ENCODE measurements at places on chromosomes 5 and 9.
A peak's percentile ranks its signal among the peaks of the same experiment; 100 is the strongest.

DNA sequence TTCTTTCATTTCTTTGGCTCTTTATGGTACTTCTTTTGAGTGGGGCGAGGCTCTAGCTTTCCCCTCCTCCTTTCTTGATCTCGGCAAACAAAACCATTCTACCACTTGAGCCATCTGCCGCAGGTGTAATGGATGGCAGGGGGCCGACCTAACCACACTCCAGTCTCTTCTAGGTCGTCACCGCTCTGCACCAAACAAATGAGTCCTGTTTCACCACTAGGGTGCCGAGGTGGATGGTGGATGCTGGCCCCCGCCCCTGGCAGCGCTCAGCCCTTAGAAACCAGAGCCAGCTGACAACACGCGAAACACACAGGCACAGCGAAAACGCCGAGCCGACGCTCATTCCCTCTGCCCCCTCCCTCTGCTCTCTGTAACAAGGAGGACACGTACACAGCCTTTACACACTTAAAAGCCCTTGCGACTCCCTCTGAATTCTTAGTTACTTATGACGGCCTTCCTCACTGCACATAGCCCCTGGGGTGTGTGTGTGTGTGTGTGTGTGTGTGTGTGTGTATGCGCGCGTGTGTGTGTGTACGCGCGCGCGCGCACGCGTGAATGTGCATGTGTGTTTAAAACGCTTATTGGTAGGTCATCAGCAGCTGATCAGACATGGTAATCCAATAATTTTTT, 199.4 kb downstream of the MEF2C start:
- DNase-seq: no peak

DNA sequence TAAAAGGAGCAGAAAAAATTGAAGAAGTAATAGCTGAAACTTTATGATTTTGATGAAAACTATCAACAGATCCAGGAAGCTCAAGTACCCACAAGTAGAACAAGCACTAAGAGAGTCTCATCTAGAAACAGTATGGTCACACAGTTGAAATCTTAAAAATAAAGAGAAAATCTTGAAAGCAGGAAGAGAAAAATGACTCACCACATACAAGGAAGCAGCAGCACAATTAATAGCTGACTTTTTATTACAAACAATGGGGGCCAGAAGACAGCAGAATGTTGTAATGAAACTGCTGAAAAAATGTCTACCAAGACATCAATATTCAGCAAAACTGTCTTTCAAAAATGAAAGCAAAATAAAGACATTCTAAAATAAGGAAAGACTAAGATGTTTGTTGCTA, 1108.3 kb upstream of the DMAC1 start:
- DNase-seq: no peak

DNA sequence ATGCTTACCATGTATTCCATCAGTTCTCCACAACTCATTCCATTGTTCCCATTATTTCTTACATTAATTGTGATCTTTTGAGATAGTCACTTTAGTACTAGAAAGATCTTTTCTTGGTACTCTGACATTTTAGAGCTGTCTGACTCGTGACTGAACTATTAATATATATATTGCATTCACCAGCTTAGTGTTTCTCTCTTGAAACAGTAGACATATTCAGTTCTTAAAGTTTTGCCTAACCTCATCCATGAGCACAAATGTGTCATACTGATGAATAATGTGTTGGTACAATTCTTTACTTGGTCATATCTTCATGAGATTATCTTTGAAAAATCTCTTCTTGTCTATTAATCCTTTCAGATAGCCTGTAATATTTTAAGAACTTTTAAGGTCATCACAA, 74.3 kb downstream of the NLN start:
- no peak for DNase-seq

DNA sequence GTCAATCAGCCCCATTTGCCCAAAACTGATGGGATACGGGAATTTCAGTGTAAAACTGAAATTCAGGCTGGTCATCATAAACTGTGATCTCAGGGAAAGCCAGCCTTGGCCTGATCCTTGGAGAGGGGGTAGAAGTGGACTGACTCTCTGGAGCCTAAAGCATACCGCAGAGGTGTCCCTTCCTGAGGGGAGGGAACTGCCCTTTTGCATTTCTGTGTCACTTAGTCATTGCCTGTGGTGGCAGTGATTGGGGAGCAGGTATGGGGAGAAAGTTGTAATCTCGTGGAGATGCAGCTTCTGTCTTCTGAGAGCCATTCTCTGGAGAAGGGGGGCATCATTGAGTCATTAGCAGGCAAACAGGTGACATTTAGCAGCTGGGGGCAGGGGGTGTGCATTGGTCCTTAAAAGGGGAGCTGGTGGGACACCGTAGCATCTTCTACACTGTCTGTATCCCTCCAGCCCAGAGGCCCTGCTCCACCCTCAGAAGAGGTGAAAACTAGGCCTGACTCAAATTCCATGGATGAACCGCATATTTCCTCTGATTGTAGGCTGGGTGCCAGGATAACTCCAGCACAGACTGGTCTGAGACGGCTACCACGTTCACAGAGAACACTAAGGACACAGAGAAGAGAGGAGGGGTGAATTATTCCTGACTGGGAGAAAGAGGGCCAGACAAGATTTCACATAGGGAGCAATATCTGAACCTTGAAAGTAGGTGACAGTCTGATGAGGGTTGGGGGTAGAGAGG, 143.3 kb downstream of the SEC61B start:
- DNase-seq: no peak

DNA sequence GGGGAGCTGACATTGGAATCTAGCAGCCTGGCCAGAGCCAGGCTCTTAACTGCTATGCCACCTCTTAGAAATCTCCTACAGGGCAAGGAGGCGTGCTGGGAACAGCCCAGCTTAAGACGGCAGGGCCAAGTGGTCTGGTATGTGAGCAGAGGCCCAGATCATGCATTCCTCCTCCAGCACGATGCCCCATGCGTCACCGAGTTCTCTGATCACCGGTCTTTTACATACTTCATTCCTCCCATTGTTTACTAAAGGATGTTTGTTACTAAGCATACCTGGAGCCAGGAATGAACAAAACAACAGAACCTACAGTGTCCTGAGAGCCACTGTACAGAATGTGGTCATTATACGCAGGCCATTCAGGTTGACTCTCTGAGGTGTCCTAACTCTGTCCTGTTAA, 73.8 kb downstream of the TRIO start:
- no peak for DNase-seq

DNA sequence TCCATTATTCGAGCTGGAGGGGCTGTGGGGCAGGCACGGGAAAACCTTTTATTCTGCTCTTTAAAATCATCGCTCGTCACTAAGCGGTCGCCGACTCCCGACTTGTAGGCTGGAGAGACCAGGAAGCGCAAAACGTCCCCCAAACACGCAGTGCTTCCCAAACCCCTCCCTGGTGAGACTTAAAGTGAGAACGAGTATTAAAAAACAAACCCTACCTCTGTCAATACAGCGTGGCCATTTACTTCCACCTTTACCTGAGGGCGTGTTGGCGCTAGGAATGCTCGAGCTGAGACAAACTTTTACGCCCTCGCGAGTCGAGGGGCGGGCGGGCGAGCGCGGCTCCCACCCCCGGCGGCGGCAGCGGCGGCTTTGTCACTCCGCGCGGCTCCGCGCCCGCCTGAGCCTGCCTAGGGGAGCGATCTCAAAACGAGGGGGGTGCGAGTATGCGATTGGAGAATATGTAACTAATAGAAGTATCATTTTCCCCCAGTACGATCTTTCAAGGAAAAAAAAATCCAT, at the start of gene NR2F1-AS1:
TSS of gene NR2F1-AS1 (minus strand) at position 293 of the 519 bp plus-strand sequence.
- no peak for DNase-seq

- DNase-seq: no peak
Observed at GRCh38 chr9:98495530-98495929, 213.2 kb downstream of the GABBR2 start.

DNA sequence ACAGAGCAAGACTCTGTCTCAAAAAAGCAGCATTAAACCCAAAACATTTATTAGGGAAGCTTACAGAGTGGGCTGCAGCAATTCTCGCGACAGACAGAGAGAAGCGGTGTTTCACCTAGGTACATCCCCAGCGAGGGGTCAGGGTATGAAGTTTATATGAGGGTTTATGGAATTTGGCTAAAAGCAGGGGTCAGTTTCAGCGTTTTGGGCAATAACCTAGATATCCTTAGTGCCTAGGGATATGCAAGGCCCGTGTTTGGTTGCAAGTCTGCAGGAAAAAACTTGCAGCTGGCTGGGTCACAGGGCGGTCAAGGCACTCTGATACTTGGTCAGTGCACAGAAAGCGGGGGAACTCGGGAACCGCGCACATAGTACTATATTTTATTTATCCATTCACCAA, 649 bp upstream of the GLE1 start:
- DNase-seq: no peak

DNA sequence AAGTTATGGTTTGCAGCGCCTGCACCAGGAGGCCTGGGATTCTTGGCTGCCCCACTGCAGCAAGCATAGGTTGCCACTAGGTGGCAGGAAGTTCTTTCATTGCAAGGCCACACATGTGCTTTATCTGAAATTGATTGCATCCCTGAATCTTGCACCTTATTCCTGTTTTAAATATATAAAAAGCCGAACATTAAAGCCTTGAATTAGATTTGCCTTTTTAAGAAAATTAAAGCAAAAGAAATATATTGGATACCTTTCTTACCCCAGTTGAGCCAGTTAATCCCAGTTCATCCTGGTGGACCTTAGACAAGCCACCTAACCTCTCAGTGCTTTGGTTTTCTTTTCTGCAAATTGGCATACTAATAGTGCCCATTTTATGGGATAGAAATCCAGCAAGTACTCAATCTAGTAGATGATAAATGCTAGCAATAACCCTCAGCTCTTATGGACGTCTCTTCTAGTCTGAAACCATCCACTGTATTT, 6.3 kb upstream of the TRMT10B start:
- peak; percentile 67 for DNase-seq

All from activated T-cell treated with anti-CD3 and anti-CD28 coated beads, Interleukin-2, amount 50 U/mL, for 24 hours (primary cell).